Osteocyte (in vitro differentiated cells): ENCODE measurements at places on chromosomes 3 and 15.
A peak's percentile ranks its signal among the peaks of the same experiment; 100 is the strongest.

DNA sequence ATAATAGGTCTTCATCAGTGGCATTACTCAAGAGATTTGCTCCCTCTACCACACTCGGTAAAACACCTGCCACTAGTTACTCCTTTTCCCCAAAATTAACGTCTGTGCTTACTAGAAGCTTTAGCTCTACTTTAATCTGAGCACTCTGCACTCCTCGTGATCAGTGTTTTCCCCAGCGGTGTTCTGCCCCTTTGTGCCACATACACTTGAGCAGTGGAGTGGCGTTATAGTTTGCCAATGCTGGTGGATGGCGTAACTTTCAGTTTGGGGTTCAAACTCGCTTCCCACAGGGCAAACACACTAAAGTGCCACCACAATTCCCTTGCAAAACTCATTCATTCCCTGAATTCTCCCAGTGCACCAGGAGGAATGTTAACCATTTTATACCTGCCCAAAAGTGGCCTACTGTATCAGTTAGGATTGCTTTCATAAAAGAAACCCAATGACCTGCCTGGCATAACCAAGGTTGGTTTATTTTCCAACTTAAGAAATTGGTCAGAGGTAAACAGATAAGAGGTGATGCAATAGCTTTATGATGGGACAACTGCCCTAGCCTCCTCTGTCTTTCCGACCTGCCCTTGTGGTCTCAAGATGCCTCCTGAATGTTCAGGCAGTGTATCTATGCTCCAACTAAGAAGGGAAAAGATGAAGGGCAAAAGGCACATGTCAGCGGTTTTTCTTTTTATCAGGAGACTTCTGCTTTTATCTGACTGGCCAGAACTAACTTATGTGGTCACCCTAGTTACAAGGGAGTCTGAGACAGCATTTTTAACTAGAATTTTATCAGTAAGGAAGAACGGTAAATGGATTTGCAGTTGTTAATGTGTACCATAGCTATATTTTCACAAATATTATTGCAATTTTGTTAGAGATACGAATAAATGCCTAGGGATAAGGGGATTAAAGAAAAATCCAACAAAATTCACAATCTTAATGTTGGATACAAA is 83.9 kb downstream of the FSIP1 start:
- no peaks in the 10 kb centered on the region for H3K36me3 ChIP-seq
- no peak overlapping the region for H3K27ac ChIP-seq

- no peaks in the 10 kb centered on the region for H3K36me3 ChIP-seq
- no peaks in the 10 kb centered on the region for H3K27me3 ChIP-seq
- peak; percentile 76 for DNase-seq
Observed at GRCh38 chr15:100728371-100729201, 126.2 kb downstream of the ASB7 start.

- peaks cover 30% of the 10 kb centered on the region for H3K27me3 ChIP-seq
- no peaks in the 10 kb centered on the region for H3K4me1 ChIP-seq
- no peak for DNase-seq
- no peak overlapping the region for H3K27ac ChIP-seq
Observed at GRCh38 chr3:89841041-89841440, 733.6 kb downstream of the EPHA3 start.

DNA sequence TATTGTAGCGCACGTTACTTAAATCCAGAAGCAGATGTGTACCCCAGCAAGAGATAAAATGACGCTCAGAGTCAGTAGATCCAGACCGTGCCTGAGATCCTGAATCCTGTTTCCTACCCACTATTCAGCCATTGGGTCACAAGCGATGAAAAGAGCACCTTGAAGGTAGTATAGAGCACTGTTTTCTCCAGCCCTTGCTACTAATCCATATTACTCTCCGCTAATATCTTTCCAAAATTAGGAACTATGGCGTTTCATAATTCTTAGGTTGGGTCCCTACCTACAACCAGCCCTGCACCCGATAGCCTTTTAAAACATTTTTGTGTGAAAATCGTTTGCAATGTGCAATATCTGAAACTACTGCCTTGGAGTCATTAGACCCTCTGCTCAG is 596 bp downstream of the BTD start:
- no peak for DNase-seq
- H3K4me1 ChIP-seq: peaks cover 34% of the 10 kb centered on the region
- peaks cover 26% of the 10 kb centered on the region for H3K36me3 ChIP-seq
- peak overlapping the region; percentile 99 for H3K27ac ChIP-seq

- H3K36me3 ChIP-seq: no peaks in the 10 kb centered on the region
- peaks cover 11% of the 10 kb centered on the region for H3K4me1 ChIP-seq
- H3K27me3 ChIP-seq: no peaks in the 10 kb centered on the region
- H3K27ac ChIP-seq: no peak overlapping the region
- no peak overlapping the region for H3K4me3 ChIP-seq
Observed at GRCh38 chr15:101568821-101569555, 79.5 kb upstream of the PCSK6 start.
